ENCODE measurements at places on chromosomes 2 and 18.

- no peak for DNase-seq
These were observed 690.7 kb downstream of the LRP1B start for GRCh38 chr2:141440072-141440635.

- no peak for DNase-seq
These were observed 693.2 kb downstream of the KCNJ3 start for GRCh38 chr2:155391613-155392130.

DNA sequence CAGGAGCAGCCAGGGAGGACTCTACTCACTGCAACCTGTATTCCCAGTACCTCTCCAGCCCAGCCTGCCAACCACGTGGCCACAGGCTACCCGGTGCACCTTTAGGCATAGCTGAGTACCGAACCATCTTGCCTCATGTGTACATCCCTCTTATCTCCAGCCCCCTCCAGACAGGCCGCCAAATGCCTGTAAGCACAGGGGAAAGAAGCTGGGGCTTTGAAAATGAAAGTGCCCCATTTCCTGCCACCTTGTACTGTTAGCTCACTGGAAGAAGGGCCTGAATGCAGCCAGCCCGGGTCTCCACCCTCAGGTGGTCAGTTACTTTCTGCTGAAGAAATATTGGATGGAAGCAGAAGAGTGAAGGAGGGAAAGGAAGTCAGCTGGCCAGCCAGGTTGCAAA, 27.2 kb upstream of the RFX8 start:
- DNase-seq, result no peak

DNA sequence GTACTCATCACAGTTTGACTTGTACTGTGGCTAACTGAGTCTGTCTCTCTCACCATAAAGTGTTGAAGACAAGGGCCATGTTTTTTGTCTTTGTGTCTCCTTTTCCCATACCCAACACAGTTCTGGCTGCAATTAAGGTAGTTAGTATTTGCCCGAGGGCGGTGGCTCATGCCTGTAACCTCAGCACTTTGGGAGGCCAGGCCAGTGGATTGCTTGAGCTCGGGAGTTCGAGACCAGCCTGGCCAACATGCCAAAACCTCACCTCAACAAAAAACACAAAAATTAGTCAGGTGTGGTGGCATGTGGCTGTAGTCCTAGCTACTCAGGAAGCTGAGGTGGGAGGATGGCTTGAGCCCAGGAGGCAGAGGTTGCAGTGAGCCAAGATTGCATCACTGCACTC, 6.9 kb upstream of the KIF3C start:
- DNase-seq, result no peak

DNA sequence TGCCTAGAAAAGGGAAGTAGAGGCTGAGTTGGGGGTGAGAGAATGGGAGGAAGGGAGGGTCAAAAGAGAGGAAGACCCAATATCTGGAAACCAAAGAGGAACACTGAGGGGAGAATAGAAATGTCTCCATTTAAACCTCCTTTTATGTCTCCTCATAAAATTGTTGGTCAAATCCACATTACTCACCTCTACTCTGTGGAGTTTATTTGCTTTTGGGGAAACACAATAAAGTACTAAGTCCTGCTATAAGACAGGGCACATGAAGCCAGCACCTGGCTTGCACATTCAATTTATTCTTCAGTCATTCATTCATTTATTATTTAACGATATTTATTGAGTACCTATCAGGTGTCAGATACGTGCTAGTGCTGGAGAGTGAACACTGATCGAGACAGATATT, 60.3 kb upstream of the NFE2L2 start:
- no peak for DNase-seq

DNA sequence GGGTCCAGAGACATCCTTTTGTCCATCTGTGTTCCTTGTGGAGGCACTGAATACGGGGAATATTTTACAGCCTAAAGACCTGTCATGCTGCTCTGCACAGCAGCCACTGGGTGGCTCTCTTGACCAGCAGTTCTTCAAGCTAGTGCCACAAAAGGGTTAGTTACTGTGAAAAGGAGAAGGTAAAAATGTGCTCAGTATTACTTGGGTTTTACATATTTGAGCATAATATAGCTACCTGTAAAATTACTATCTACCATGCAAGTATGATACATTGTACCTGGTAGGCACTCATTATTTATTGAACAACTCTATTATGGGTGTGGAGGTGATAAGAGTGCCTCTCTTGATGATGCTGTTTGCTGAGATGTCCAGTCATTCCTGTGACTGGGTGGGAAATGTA, 23.6 kb downstream of the FZD5 start:
- DNase-seq, result peak; percentile 72

GRCh38 chr18:10877987-10878386, 271.4 kb downstream of the PIEZO2 start:
- no peak for DNase-seq

DNA sequence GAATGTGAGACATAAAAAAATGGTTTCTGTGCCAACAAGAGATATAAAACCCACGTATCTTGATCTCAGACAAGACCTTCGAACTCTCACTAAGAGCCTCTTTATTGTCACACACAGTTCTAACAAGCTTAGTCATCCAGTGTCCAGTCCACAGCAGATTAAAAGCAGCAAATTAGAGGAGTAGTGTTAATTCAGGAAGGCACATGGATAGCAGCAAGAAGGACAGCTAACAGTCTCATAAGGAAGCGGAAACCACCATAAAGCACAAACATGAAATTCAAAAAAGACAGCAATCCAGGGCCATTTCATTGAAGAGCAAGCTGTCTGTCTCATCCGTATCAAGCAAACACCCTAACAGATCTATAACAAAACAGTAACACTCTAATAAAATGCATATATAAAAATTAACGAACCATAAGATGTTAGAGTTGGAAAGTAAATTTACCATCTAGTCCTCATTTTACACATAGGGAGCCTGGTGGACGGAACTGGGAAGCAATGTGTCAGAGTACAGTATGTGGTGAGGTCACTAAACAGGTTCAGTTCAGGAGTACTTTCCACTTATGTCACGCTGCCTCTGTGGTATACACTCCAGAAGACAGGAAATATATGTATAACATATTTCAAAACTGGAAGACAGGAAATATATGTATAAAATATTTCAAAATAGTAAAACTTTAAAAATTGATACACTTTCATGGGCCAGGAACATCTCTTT, 18.3 kb downstream of the AAK1 start:
- DNase-seq, result no peak

GRCh38 chr18:54961868-54962267, 2.6 kb upstream of the CCDC68 start:
- DNase-seq, result no peak

DNA sequence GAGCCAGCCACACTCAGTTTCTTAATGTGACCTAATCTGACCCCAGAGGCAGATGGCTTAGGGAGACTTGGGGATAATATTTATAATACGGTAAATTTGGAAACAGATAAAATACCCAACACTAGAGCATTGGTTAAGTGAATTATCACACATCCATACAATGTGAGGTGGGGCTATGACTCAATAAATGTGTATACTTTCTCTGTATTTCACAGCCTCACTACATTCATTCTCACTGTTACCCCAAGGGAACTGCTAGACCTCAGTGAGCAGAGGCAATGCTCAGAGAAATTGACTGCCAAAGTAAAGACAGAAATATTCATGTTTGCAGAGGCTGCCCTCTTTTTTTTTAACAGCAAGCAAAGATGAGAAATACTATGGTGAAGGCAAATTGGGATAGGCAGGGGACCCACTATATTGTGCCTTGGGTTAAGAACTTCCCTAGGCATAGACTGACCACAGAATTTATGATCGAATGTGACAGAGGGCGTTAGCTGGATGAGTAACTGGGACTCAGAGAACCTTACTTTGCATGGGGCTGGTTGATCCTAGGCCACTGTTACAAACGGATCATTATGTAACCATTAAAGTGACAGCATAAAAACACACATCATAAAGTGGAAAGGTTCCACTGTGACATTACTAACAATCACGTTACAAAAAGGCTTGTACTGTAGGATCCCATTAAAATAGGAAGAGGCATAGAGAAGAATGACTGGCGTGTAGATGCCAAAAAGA, 246.0 kb upstream of the LYPD1 start:
- no peak for DNase-seq

- DNase-seq, result no peak
These were observed 756 bp downstream of the ABI2 start for GRCh38 chr2:203328760-203329540.

DNA sequence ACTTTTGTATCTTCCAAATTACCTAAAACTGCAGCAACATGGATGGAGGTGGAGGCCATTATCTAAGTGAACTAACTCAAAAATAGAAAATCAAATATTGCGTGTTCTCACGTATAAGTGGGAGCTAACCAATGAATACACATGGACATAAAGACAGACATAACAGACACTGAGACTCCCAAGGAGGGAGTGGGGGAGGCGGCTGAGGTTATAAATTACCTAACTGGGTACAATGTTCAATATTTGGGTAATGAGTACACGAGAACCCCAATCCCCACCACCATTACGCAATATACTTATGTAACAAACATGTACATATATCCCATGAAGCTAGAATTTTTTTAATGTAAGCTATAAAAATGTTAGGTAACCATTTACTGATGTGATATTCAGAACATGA, 119.8 kb downstream of the RTTN start:
- DNase-seq, result no peak

- DNase-seq, result no peak
These were observed 16.7 kb downstream of the LHCGR start for GRCh38 chr2:48738806-48739205.

GRCh38 chr18:38847326-38847725, 1281.7 kb upstream of the CELF4 start:
- no peak for DNase-seq

- no peak for DNase-seq
These were observed 400.2 kb upstream of the SALL3 start for GRCh38 chr18:78579449-78579848.

GRCh38 chr2:222941510-222942032, 80.7 kb downstream of the ACSL3 start:
- no peak for DNase-seq

GRCh38 chr18:13437034-13437433, 218.5 kb downstream of the LDLRAD4 start:
- DNase-seq, result no peak

- DNase-seq, result no peak
These were observed 94.4 kb upstream of the SIX2 start for GRCh38 chr2:45103351-45104345.

- DNase-seq, result no peak
These were observed 151.3 kb downstream of the UBR3 start for GRCh38 chr2:169978402-169979017.

DNA sequence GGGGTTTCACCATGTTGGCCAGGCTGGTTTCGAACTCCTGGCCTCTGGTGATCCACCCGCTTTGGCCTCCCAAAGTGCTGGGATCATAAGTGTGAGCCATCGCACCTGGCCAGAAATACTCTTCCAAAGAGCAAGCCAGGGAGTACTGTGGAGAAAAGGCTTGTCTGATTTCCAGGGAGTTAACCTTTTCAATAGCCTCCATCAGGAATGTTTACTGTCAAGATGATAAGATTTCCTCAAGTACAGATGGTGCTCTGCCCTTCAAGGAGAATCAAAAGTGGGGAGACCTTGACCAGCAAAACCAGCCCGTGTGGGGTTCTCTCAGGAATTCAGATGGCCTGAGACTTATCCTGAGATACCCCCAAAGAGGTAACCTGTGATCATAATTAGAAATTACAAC, 237.2 kb downstream of the PRKCE start:
- no peak for DNase-seq

DNA sequence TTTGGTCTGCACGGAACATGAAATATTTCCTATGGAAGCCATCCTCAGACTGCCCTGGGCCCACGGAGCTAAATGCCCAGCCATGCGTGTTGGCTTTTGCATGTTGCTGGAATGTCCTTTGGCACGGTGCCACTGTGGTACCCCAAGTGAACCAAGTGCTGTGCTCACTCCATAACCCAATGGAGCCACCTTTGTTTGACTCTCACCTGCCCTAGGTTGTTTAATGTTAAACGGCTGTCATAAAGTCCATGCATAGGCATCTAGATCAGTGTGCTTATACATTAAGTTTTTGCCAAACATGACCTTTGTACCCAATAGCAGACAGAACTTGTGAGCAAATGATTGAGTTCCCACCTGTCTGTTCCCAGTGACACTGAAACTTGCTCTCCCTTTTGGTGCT, 59.9 kb upstream of the TMEM87B start:
- no peak for DNase-seq

GRCh38 chr18:27075828-27076227, 109.3 kb downstream of the CHST9 start:
- DNase-seq, result no peak

- DNase-seq, result no peak
These were observed 59.3 kb downstream of the KIF1A start for GRCh38 chr2:240760576-240761246.

GRCh38 chr18:34909637-34910364, 131.4 kb upstream of the MAPRE2 start:
- DNase-seq, result no peak

- no peak for DNase-seq
These were observed 2.4 kb upstream of the ASB1 start for GRCh38 chr2:238424313-238424700.

GRCh38 chr18:5389356-5389755, 93.8 kb upstream of the ZBTB14 start:
- DNase-seq, result no peak

DNA sequence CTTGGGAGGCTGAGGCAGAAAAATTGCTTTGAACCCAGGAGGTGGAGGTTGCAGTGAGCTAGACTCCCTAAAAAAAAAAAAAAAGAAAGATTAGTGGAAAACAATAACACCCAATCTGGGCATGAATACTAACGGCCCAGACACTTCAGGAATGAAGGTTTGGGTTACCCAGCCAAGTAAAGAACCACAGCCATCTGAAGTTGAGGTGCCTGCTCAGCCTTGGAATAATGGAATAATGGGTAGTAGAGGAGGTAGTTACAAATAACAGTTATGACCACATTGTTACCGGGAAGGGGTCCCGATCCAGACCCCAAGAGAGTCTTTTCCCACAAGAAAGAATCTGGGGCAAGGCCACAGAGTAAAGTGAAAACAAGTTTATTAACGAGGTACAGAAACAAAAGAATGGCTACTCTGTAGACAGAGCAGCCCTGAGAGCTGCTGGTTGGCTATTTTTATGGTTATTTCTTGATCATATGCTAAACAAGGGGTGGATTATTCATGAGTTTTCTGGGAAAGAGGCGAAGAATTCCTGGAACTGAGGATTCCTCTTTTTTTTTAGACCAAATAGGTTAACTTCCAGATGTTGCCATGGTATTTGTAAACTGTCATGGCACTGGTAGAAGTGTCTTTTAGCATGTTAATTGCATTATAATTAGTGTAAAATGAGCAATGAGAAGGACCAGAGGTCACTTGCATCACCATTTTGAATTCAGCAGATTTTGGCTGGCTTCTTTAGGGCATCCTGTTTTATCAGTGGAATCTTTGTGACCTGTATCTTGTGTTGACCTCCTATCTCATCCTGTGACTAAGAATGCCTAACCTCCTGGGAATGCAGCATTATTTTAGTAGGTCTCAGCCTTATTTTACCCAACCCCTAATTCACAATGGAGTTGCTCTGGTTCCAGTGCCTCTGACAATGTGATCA, 96.2 kb upstream of the HAAO start:
- DNase-seq, result no peak

- DNase-seq, result no peak
These were observed 940.4 kb downstream of the ERBB4 start for GRCh38 chr2:211598238-211598637.
